ENCODE measurements at places on chromosomes 12 and 14.

DNA sequence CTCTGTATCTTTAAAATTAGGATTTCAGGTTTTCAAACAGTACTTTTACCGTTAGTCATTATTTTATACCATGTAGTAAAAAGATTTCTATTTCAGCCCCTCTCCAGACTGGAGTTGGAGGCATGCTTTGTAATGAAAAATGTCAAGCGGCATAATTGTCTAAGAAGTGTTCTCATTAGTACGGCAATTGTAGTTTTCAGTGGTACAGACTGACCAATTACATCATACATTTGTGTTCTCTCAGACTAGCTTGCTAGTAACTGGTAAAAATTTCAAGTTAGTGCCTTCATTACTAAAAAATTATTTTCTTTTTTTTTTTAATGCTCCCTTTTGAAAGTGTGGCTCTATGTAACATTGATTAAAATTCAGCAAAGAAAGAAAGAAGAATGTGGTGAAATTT is 4.5 kb downstream of the USP30 start:
- DNase-seq = no peak

DNA sequence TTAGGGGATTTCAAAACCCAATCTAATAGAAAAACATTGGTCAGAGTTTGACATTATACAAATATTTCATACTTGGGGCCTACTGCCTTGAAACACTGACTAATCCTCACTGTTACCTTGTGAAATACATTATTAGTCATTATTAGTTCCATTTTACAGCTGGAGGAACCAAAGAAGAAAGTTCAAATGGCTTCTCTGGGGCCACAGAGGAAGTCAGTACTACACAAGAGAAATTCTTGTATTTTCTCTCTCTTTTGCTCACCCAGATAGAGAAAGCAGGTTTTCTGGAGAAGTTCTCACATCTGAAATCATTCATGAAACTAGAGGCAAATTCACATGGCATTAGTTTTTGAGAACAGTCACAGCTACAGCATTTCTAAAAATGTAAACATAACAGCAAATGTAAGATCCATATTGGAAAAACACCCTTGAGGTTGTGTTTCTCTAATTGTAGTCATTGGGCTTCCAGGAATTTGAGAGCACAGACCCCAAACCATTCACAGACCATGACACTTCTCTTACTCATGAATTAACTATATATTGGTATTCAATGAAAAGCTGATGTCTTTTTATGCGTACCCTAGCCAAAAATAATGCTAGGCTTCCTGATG is 83.0 kb downstream of the LLPH start:
- no peak for DNase-seq

GRCh38 chr12:95185072-95185471 is 32.2 kb downstream of the FGD6 start:
- DNase-seq = no peak

GRCh38 chr14:30180219-30180618 is 252.6 kb upstream of the PRKD1 start:
- no peak for DNase-seq

DNA sequence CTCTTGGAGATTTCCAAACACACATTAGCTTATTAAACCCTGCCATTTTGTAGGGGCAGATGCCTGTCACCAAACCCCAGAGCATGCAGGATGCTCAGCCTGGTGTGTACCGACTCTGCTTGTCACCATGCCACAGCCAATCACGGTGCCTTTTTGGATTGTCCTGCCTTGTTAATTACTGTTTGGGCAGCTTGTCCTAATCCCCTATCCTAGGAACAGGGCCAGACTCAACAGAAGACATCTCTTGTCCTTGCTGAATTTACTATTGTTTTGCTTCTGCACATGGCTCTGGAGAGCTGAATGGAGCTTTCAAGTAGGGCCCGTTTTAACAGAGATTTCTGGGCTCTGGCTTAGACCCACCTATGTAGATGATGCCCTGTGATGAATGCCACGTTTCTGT is 388.5 kb downstream of the AACS start:
- DNase-seq = no peak

DNA sequence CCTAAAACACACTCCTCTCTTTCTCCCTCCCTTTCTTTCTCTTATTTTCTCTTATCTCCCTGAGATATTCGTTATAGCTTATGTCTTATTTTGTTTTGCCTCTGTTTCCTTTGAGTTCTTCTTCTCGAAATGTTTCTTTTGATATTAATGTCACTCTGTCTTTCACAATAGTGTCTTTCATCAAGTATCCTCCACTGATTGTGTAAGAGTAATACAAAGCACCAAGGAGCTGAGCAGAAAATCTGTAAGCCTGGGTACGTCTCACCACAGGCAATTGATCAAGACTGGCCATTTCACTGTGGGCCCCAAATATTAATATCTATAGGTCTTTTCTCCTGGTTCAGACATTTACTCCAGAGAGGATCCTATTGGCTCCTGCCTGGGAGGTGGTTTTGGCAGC is 4.8 kb upstream of the LYZ start:
- DNase-seq = no peak

GRCh38 chr14:93971635-93972027 is 4.7 kb downstream of the ASB2 start:
- no peak for DNase-seq
